ENCODE measurements at places on chromosomes 3 and 15. TPM values are rescaled to one million over a fixed set of nuclear protein-coding genes. Genes with fewer than 3 reads are reported as not detected.

The SSUH2 gene
- 0.34 TPM for total RNA-seq

The CDCP1 gene
- total RNA-seq, result 0.24 TPM

The PLSCR2 gene
- total RNA-seq, result not detected

The CLPX gene
- total RNA-seq, result 53.7 TPM

The MORC1 gene
- not detected for total RNA-seq
